NT2/D1 (cell line): ENCODE measurements at places on chromosomes 3 and 15.

GRCh38 chr3:112778353-112778948, 68.2 kb downstream of the CD200R1L start:
- DNase-seq: no peak

GRCh38 chr15:35279811-35280210, 194.7 kb upstream of the NANOGP8 start:
- DNase-seq: no peak

- DNase-seq: no peak
Observed at GRCh38 chr3:39413691-39414420, 7.3 kb downstream of the RPSA start.

GRCh38 chr3:18090377-18090776, 334.8 kb downstream of the SATB1 start:
- DNase-seq: no peak

DNA sequence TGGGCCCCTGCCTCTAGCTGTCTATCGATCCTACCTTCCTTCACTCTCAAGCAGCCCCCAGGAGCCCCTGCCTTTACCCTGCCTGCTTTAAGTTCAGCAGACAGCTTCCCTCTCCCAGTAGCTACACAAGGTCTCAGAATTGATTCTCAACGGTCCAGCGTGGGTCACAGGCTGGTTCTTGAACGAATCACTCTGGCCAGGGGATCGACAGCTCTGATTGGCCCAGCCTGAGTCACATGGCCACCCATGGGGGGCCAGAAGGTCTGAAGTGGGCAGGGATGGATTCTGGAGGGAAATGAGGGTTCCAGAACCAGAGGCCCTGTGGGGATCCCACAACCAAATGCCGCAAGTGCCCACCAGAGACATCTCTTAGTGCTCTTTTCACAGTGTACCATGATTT, 23.7 kb upstream of the CCDC174 start:
- DNase-seq: no peak

GRCh38 chr3:15645740-15646501, 44.4 kb downstream of the BTD start:
- DNase-seq: no peak

DNA sequence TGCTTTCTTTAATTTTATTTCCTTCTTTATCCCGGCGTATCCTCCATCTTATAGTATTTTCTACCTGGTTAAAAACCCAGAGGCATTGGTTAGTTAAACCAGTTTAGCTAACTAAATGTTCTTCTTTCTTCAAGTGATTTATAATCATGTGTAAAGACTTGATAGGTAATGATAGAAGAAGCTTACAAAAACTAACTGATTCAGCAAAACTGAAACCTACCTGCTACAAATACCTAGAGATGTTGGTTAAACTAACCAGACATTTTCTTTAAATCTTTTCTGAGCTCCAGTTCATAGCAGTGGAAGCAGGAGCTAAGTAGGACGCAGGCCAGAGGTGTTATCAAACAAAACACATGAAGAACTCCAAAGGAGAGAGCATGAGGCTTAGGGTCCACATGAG, 44.8 kb downstream of the LEO1 start:
- no peak for DNase-seq

DNA sequence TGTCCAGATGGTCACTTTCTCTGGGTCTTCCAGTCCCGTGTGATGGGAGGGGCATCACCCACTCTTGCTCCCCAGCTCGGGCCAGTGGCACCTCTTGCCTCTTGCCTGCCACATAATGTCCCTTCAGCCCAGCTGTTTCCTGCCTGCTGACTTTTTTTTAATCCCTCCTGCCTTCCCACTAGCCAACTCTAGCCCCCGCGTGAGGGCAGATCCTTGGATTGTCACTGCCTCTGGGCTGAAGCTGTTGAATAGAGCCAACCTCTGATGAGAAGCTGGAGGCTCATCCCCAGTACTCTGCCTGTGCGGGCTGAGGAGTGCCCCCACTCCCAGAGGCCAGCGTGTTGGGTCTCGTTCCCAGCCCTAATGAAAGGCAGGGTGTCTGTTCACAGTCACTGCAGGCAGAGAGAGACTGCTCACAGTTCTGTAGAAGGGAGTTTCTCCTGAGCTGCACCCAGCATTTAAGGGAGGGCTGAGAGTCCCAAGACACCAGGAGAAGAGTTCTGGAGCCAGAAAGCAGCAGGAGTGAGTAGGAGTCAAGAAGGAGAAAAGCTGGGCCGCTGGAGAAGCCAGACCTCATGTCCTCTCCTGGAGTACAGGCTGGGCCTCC, 30.1 kb upstream of the TIMP4 start:
- no peak for DNase-seq

DNA sequence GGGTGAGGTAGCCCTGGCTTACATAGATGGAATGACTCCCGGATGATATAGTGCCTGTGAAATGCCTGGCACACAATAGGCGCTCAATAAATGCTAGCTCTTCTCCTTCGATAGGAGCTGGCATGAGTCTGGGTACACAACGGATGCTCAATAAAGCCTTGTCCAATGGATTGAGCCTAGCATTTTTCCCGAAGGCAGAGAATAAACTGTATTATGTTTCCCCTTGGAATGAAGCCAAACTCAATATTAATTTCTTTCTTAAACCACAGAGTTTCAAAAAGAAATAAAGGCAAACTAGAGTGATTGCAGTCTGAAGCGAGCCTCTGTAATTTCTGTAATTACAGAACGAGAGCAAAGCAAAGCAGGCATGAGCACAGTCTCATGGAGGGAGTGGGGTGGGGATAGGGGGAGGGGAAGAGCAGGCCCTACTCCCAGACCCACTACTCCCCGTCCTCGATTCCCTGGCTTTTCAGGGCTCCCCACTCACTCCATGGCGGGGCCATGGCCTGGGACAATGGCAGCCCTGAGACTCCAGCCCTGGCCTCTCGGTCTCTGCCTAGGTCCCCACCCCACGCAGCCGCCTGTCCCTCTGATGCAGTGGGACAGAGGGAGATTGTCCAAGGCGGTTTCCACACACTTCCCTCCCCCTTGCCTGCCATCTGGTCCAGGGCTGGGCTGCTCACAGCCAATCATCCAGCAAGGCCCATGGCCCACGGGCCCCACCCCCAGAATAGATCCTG, 18.0 kb downstream of the SLC6A1 start:
- DNase-seq: no peak

GRCh38 chr3:196624067-196624790, 15.3 kb upstream of the NRROS start:
- no peak for DNase-seq

- DNase-seq: no peak
Observed at GRCh38 chr3:182981038-182981380, 671 bp upstream of the DCUN1D1 start.

- no peak for DNase-seq
Observed at GRCh38 chr3:25856902-25857518, 67.1 kb downstream of the OXSM start.

DNA sequence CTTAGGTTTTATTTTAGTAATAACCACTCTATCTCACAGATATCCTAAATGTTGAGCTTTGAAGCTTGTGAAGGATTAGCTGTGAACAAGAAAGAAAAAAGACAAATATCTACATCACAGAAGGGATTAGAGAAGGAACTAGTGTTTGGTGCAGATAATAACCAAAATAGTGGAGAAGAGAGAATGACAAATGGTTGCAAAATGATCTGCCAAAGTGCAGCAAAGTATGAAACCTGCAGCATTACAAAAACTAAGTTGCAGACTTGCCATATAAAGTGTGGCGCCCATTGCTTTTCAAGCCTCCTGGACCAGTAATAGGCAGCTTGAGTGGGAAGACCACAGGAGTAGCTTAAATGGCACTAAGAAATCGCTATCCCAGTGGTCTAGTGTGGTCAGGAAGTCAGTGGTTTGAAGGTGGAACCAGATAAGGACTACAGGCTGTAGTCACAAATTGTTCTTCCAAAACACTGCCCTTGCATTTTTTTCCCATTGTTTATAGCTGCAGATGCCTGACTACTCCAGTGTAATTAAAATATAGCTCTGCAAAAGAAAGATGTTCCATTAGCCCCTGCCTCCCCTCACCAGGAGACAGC, 20.7 kb downstream of the TPM1 start:
- DNase-seq: no peak

DNA sequence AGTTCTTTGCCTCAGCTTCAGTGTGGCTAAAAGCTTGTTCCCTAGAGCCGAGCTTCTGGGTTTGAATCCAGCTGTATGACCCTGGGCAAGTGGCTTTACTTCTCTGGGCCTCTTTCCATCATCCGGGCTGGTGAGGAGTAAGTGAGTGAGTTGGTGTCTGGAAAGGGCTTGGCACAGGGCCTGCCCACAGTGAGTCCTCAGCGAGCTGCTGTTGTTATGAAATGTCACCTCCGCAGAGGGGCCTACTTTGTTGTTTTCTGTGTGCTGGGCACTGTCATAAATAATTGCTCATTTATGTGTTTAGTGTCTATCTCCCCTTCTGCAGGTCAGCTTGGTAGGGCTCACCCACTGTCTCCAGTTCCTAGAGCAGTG, 31.7 kb downstream of the SLC6A6 start:
- no peak for DNase-seq

- DNase-seq: no peak
Observed at GRCh38 chr3:94317017-94317416, 254.2 kb downstream of the NSUN3 start.

GRCh38 chr3:195260280-195260905, 10.6 kb downstream of the XXYLT1 start:
- DNase-seq: no peak

GRCh38 chr3:147518465-147518864, 109.3 kb downstream of the ZIC1 start:
- no peak for DNase-seq

GRCh38 chr3:41874022-41874421, 87.9 kb downstream of the ULK4 start:
- no peak for DNase-seq

DNA sequence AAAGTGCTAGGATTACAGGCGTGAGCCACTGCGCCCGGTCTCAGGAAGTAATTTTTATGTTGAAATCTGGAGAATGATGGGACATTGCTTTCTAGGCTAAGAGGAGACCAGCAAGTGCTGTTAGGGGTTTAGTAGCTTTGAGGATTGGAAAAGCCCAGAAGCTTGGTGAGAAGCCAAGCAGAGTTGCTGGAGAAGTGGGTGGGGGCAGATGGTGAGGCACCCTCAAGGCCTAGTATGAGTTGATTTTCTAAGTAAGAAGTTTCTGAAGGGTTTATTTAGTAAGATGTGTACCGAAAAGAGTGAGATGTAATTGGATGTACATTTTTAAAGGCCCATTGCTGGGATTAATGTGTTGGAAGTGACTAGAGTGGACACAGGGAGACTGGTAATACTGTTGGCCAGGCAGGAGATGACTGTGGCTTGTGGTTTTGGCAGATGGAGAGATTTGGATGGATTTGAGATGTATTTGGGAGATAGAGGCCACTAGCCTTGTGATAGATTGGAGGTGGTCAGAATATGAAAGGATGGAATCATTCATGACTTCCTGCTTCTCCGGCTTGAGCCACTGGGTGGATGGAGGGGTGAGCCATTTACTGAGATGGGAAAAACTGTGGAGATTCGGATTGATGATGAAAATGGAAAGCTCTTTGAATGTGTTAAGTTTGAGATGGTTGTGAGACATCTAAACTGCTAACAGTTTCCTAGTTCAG, 2.3 kb downstream of the LRRC28 start:
- no peak for DNase-seq

GRCh38 chr3:47722859-47723258, 58.8 kb downstream of the SMARCC1 start:
- DNase-seq: no peak

- no peak for DNase-seq
Observed at GRCh38 chr3:71505767-71506350, 77.7 kb downstream of the FOXP1 start.

- no peak for DNase-seq
Observed at GRCh38 chr15:42577514-42578031, 2.2 kb downstream of the STARD9 start.

GRCh38 chr3:58899953-58900298, 149.9 kb downstream of the CFAP20DC start:
- no peak for DNase-seq

DNA sequence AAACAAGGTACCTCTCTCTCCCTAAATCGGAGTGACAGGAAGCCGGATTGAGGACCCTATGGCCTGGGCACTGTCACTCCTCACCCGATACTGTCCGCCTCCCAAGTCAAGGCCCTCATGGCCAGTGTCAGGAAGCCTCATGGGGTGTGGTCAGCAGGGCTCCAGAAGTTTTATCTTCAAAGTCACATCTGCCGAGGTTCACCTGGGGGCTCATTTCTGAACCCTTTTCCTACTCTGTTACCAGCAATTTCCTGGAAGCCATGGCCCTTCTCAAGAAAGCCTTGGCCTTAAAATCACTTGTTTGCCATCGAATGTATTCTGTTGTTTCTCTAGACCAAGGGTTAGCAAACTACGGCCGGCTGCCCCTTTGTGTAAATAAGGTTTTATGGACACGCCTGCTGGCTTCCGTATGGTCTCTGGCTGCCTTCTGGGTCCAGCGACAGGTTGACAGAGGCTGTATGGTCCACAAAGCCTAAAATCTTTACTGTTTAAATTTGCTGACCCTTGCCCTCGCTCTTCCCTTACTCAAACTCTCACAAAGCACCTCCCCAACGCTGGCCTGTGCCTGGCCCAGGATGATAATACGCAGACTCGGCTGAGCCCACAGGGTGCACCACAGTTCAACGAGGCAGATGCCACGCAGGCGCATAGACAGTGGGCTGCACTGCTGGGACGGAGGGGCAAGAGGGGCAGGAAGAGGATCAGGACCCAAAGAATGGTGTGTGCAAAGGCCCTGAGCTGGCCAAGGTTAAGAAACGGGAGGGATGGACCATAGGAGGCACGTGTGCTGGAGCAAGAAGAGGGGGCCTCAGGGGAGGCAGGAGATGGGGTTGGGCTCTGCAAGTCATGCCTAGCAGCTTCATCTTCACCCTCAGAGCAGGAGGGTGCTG, 24.7 kb upstream of the DUSP7 start:
- DNase-seq: no peak

GRCh38 chr3:99865321-99865720, 47.7 kb downstream of the CMSS1 start:
- DNase-seq: no peak

- DNase-seq: no peak
Observed at GRCh38 chr3:159418571-159419526, 569.8 kb upstream of the IL12A start.

DNA sequence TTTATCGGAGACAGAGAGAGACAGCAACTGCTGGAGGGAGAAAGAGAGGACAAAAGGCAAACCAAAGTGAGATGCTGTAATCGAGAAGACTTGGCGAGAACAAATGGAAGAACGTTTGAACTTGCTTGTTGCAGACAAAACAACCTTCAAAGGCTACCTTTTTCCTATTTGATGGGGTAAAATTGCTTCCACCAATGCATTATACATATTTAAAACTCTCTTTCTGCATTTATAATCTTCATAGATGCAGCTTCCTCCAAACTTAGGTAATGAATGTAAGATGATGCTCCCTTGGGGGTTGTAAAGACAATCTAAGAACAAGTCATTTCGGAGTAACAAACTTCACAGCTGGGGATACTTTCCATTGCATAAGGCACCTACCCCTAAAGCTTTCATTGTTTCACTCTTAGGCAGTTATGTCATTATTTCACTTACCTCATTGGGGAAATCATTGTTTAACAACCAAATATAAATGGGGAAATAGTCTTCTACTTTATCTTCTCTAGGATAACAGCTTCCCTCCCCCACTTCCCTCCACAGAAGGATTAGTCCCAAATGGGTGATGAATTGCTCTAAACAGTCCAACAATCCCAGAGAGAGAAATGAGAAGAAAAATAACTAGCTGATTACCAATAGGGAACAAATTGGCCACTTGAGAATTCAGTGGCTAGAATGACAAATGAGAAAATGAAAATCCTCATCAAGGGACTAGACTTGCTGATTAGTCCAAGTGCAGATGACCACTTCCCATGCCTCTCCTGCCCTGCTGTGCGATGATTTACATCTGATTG, 269.8 kb upstream of the ADAMTS9 start:
- no peak for DNase-seq
